ENCODE measurements at places on chromosomes 7 and 10.

DNA sequence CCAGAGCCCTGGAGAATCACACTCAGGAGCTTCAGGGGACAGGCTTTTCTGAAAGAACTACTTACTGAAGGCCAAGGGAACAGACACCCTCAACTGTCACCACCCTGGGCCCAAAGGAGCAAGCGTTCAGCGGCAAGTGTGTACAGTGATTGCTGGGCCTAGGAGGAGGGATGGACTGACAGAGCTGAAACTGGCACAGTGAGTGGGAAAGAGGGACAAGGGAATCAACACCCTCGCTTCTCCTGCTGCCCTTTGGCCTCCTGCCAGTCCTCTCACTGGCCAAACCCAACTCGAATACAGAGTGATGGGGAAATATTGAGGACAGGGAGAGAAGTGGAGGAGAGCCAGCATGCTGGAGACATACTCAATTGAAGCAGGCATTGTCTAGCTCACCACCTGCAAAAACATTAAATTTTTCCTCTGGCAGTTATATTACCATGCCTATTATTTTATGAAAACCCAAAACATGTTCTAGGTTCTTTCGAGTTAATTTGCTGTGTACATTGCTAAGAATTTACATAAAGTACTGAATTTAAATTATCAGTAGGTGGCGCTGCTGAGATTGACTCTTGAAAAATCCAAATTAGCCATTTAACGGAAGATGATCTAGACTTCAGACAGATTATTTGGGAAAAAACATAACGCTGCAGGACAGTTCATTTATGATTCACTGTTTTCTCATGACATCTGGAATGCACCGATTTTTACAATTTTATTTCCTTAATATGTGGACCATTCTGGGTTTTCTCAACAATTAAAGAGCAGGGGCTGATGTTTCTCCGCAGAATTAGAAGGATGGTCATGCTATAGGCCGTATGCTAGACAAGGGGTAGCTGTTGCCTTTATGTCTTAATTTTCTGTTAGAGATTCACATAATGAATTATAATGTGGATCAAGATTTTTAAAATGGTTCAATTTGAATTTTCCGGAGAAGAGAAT, 14.7 kb upstream of the TMEM236 start:
- peak; percentile 61 for DNase-seq

DNA sequence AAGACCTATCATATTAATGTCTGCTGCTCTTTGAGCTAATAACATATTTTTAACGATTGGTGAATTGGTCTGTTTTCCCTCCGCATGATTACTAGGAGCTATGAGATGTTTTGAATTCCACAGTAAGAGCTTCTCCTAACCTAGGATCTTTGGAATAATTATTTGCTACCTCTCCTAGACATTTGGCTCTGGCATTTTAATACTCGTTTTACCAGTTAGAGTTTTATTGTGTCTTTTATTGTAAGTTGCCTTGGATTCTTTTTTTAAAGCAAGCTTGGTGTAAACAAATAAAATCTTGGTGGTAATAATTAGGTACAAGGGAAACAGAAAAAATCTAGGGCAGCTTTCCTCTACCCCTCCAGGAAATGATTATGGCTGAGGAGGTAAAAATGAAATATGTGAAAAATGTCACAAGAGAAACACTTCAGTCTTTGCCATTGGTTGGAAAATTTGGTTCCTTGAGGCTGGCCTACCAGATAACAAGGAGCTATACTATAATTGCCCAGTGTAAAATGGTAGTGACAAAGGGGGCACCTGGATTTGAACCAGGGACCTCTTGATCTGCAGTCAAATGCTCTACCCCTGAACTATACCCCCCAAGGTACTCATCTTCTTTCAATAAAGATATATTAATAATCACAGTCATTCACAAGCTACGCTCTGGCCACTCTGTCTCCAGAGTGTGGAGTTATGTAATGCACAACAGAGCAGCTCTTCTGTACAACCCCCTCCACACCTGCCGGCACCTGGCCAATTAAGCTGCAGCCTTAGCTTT, 85.4 kb downstream of the ZNF777 start:
- no peak for DNase-seq

GRCh38 chr10:5559642-5560141, 34.9 kb downstream of the CALML3 start:
- peak; percentile 60 for DNase-seq

DNA sequence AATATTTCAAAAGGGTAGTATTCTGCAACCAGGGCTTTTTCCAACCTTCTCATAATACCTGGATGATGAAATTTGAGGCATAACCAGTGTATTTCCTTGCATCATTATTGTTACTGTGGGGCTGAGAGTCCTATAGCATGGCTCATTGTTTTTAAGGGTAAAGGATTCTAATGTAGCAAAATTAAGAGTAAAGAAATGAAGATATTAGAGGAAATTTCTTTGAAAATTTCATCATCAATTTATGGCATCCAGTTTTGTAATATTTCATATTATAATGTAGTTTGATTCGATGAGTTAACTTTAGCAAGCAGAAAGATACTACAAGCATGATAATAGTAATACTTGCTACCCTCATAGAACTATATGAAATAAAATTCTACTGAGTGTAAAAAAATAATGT, 387.3 kb upstream of the LRGUK start:
- no peak for DNase-seq

DNA sequence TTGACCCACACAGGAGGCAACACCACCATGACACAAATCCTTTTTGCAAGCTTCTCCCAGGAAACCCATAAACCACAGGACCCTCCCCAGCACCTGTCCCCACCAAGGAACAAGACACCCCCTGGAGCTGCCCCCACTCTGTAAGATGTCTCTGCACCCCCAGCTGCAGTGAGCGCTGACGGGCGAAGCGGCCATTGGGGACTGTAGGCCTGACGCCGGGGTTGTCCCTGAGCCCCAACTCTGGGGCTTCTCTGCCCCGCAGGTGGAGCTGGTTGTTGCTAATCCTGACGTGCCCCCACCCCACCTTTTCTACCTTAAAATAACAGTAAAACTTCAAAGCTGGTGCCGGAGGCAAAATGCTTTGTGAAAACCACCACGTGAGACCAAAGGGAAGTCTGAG, 94.7 kb upstream of the PPP2R2D start:
- DNase-seq = no peak

DNA sequence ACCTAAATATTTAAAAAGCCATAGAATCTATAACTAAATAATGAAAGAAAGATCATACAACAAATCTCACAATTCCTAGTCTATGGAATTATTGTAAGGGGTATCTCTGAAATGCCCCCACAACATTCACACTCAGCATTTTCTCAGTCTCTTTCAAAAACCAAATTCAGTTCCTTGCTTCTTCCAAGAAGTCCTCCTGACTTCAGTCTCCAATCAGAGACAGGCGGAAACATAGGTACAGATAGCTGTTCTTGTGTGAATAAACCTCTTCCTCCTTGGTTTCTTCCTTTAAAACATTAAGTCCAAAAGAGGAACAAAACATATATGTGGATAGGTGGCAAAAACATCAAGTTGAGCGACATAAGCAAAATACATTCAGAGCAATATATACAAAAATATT, 13.9 kb upstream of the FBXW4 start:
- DNase-seq = no peak

GRCh38 chr7:117048882-117049281, 95.6 kb downstream of the ST7 start:
- no peak for DNase-seq

GRCh38 chr10:80416479-80417098, 8.2 kb downstream of the PRXL2A start:
- no peak for DNase-seq

DNA sequence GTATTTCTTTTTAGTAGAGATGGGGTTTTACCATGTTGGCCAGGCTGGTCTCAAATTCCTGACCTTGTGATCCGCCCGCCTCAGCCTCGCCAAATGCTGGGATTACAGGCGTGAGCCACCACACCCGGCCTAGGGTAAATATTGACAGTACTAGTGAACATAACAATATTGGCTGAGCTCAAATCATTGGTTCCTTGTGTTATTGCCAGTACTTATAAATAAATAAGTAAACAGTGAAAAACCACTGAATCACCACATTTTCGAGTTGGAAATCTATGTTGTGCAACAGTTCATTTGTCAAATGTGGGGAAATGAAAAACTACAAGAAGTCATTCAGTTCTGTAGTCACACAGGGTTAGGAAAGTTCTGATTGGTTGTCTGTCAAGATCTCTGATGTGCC, 15.8 kb downstream of the RPP30 start:
- DNase-seq = no peak

DNA sequence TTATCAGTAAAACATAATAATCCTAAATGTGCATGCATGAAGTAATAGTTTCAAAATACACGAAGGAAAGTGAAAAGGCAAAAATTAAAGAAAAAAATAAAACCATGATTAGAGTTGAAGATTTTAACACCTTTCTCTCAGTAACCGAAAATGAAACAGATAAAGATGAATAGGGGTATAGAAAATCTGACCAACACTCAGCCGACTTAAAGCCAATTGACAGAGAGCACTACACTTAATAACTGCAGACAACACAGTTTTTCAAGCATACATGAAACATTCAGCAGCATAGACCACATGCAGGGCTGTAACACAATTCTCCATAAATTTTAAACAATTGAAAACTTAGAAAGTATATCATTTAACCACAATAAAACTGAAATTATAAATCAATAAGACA, 76.1 kb downstream of the CUBN start:
- DNase-seq = no peak

DNA sequence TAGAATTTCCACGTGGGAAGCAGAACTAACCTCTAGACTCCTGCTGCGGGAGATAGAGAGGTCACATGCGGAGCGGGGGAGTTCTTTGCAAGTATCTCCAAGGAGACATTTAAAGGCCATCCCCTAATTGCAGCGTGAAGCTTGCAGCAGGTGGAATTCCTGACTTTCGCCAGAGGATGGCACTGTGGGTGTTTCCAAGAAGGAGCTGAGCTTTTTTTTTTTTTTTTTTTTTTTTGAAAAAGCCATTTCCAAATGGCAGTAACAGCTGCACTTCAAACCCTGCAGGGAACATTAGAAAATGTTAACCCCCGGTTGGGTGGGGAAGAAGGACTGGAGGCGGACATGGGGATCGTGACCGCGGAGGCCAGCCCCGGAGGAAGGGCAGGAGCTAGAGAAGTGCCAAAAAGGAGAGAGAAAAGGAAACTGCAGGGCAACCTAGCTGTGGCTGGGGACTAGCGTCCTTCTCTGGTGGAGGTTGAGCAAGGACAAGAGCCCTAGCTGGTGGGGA, 487.7 kb downstream of the TYW1 start:
- DNase-seq = peak; percentile 29

- no peak for DNase-seq
Observed at GRCh38 chr10:96263669-96264068, 7.7 kb downstream of the BLNK start.

All from HCEC 1CT (cell line).